ENCODE measurements at places on chromosomes 6 and 20.
A peak's percentile ranks its signal among the peaks of the same experiment; 100 is the strongest.

DNA sequence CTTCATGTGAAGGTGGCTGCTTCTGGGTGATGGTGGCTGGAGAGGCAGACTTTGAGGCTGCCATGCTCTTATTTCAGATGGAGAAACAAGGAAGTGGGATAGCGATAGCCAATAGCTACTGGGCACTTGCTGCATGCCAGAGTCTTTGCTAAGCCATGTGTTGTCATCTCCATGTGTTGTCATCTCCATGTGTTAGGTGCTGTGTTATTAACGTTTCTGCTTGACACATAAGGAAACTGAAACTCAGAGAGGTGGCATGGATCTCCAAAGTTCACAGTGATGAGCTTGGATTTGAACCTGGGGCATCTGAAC, 16.9 kb downstream of the KIAA1755 start:
- DNase-seq: no peak

- DNase-seq: no peak
These were observed 2.7 kb upstream of the SPO11 start for GRCh38 chr20:57326667-57327455.

DNA sequence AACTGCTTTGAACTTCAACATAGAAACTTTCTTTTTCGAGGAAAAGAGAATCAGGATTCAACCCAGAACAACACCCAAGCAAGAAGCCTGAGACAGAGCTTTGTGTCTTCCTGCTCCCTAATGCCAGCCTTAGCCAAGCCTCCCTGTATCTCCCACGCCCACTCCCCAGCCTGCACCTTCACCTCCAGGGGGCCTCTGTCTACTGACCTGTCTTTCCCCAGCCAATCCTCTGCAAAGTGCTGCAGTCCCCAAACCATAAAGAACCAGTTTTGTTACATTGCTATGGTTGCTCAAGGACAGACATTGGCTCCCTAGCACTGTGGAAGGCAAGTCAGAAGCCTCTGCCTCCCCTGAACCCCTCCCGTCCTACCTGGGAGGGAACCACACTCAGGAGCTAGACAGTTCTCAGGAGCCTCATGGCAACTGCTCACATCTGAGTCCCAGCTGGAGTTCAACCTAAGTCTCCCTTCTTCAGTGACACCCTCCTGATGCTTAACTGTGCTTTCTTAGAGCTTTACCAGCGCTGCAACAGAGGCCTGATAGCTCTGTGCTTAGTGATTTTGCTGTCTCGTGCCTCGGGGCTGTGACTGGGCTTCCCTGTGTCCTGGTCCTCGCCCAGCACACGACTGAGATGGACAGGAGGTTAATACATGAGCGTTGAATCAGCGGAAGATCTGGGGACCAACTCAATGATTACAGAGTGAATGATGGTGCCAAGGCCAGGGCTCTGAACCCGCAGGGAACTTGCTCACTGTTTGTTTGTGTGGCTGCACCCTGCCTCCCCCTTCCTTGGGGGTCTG, 101.5 kb upstream of the DUSP22 start:
- DNase-seq: no peak

DNA sequence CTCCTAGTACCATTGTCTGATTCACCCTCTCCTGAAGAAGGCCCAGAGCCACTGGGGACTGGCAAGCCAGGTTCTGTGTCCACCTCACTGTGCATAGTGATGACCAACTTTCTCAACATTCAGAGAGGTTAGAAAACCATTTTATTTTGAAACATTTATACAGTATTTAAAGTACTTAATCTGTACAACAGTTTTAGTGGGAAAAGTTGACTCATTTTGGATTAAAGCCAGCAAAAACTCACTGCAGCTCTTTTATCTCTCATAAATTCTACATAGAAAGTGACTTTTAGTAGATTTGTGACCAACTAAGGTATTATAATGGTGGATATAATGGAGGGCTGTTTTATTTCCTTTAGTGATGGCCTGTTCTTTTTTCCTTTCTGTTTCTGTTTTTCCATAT, 9.7 kb downstream of the TULP4 start:
- DNase-seq: no peak

DNA sequence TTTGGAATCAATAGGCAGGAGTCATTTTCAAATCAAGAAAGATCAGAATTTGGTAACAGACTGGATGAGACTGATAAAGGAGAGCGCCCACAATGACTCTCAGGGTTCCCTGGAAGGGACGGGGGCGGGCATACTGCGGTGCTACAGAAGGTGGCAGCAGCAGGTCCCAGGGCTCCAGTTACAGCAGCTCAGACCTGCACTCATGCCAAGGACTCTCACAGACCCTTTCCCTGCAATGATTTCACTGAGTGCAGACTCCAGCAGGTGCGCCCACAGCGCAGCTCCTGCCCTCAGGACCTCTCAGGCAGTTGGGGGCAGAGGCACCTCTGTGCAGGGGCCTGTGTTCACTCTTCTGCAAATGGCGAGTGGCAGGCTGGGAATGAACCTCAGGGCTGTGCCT, 359.8 kb downstream of the ZFAND3 start:
- DNase-seq: no peak

DNA sequence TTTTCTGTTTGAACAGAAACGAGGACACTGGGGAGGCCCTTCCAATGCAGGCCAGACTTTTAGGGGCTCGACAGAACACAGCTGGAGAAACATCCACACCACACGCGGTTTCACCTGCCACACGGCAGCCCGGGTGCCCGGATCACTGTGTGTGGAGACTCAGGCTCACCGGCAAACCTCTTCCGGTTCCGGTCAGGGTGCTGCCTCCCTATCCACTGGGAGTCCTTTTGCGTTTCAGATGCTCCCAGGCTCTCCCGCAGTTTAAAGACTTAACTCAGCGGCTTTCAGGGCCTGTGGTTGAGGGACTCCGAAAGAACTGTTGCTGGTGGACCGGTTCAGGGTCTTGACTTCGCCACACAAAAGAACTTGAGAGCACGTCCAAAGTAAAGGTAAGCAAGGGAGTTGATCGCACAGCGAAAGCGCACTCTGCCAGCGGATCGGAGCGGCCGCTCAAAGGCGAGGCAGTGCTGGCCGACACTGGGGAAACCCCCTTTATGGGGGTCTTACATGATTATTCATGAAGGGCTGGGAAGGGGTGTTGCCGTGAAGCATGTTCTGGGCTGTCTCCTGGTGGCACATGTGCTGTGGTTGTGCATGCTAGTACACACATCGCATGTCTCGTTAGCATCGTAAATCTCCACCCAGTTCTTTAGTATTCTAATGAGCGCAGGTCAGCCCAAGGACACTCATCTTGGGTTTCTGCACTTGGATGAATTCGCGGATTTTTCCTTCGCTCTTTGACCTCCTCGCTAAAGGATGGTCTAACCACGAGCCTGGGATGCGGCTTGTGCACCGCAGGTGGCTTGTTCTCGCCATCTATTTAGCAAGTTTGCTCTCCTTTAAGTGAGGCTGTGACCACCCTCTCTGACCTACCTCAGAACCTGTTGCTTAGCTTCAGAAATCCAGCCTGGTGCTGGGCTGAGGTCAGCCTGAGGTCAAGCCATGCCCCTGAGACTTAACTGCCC, 180.3 kb downstream of the CDH26 start:
- DNase-seq: peak; percentile 64

- DNase-seq: no peak
These were observed 668.4 kb downstream of the C6orf118 start for GRCh38 chr6:164640956-164641355.

DNA sequence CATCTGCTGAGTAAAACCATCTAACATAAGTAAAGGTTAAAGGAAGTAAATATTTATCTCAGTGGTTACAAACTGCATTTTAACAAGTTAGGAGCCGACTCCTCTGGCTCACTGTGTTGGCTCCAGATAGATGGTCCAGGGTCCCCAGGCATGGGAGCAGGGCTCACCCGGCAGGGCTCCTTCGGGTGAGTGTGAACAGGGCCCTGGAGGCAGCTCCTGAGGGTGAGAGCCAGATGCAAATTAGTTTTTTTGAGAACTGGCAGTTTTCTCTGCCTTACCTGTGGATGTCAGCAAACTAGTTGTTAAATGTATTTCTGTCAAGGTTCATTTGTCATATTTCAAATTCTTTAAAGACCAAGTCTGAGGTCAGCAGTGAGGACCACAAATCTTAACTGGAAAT, 21.5 kb downstream of the TPBG start:
- DNase-seq: no peak

- no peak for DNase-seq
These were observed 145.1 kb upstream of the CCN2 start for GRCh38 chr6:132096245-132096644.

GRCh38 chr6:108575905-108576494, 15.3 kb downstream of the FOXO3 start:
- DNase-seq: no peak

DNA sequence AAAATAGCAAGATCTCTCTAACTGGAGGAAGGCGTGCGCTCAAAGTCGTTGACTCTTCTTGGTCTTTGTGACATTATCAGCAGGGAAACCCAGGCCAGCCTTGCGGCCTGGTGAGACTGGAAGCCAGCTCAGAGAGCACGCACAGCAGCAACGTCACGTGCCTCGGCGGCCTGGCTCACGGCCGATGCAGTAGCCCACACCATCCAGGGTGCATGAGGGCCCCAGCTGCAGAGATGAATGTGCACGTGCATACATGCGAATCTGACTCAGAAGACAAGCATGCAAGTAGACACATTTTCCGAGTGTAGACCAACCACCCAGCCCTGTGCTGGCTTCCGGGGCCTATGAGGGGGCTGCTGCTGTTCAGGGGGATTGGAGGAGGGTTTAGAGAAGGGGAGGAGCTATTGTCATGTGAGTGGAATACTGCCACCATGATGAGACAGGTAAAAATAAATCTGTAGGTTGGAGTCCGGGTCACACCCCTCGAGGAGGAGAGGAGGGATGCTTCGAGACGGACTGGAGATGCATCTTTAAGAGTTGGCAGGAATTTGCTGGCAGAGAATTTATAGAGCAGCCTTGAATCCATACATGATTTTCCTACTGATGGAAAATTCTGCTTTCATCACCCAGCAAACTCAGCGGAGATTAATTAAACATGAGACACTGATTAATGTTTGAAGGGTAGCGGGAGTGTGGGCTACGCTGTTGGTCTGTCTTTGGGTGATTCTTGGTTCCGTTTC, 388.2 kb downstream of the CDH4 start:
- no peak for DNase-seq

GRCh38 chr6:61989616-61990015, 296.4 kb downstream of the KHDRBS2 start:
- DNase-seq: no peak

DNA sequence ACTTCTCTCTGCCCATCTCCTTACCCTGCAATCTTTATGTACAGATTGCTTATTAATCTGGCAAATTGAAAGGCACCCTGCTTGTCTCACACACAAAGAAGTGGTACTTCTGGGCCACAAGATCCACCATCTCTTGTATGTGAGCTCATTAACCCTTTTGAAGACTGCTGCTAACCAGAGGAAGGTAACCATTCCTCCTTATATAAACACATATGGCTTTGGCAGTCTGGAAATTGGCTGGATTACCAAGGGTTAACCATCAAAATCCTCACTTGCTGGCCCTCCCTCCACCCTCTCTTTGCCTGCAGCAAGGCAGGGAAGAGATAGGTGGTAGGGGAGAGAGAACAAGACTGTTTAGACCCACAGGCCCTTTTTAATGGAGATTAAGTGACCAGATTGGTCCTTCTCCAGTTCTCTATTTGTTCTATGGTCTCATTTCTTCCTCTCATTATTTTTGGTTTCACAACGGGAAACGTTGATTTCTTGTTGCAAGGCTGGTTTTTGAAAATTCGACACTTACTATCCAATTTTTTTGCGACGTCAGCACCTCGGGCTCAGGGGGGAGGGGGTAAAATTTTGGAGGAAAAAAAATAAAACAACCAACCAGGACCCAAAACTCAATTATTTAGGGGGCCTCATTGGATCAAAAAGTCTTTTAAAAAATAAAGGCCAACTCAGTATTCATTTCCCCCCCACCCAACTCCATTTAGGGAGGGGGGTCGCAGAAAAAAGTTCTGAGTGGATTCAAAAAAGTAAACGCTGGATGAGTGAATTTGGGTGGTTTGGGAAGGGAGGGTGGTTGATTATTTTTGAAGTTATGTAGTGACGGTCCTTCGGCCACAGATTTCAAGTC, 859 bp downstream of the PPP1R10 start:
- no peak for DNase-seq

DNA sequence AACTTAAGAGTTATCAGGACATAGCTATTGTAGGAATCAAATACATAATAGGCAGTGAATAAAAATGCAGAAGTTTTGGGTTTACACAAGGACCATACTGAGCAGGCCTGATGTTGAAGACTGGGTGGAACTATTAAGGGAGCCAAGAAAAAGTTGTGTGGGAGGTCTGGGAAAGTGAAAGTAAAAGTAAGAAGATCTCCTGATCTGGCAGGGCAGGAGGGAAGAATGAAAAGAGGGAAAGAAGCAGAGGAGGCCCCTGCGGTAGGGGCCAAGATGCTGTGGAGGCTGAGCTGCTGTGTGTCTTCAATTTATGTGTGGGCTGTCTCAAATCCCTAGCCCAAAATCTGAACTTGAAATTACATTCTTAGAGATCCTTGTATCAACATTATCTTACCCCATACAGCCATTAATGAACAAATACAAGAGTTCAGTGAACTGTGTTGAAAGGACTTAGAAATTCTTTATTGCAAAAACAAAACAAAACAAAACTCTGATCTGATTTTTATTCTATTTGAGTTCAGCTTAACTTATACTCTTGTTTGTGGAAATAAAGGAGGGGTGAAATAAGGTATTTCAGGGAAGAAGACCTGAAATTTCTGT, 1183.8 kb downstream of the HACE1 start:
- DNase-seq: no peak

DNA sequence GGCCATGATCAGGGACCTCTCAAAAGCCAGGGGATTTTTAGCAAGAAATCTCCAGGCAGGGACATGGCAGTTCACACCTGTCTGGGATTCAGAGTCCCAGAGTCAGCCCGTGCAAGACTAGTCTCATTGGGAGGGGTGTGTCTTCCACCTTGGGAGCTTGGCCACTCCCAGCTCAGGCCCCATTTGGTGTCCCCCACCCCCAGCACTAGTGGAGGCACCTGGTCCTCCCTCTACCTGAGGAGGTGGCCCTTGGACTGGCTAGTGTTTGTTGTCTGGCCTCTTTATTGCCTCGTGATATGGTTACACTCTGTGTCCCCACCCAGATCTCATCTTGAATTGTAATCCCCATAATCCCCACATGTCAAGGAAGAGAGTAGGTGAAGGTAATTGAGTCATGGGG, 140.8 kb upstream of the PHACTR3 start:
- no peak for DNase-seq

DNA sequence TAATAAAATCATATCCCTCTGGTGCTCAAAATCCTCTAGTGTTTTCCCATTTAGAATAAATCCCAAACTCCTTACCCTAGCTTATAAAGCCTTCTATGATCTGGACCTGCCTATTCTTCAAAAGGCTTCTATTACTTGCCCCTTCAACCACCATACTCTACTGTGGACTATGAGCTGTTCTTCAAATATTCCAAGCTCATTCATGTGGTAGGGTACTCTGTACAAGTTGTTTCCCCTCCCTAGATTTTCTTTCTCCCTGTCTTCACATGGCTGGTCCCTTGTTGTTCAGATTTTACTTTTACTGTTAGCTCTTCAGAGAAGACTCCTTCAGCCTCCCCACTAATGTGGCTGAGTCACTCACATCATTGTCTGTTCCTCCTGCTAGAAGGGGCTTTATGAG, 193.2 kb downstream of the OGFRL1 start:
- no peak for DNase-seq

- DNase-seq: no peak
These were observed 108.5 kb upstream of the QKI start for GRCh38 chr6:163306000-163306399.

- DNase-seq: no peak
These were observed 429.1 kb downstream of the HTR1B start for GRCh38 chr6:77034161-77034560.

All from left cardiac atrium (tissue), 4 donors.